HFF-Myc (cell line): ENCODE measurements at places on chromosomes 4 and X.
A peak's percentile ranks its signal among the peaks of the same experiment; 100 is the strongest.

DNA sequence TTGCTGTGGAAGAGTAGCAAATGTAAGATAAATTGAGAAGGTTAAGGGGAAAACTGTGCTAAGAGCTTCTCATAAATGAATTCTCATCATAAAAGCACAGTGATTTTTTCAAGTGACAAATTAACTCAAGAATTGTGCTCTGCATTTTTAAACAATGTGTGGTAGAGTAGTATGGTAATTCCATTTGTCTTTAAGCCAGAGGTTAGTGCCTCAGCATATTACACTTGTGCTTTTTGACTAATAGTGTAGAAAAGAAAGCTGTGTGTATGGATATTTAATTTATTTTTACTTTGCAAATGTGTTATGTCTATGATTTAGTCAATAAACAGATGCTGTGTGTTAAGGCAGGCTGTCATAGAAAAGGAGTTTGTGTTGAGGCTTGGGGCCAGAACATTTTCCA, 61.0 kb downstream of the FHIP1A start:
- no peak for DNase-seq

GRCh38 chr4:28360681-28361080, 1500.0 kb downstream of the STIM2 start:
- DNase-seq, result no peak

- no peak for DNase-seq
Observed at GRCh38 chr4:6575503-6576240, 683 bp downstream of the MAN2B2 start.

DNA sequence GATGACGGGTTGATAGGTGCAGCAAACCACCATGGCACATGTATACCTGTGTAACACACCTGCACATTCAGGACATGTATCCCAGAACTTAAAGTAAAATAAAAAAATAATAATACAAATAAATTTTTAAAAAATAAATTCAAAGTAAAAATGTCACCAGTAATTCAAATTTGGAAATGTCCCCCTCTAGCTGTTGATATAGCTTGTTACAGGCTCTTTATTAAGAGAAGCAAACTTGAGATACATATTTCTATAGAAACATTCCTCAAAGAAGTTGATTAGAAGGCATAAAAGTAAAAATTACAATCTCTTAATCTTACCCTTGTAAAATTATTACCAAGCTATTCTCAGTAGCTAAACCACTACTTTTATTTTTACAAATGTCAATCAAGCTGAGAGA, 1397.0 kb downstream of the FAM133A start:
- DNase-seq, result no peak

DNA sequence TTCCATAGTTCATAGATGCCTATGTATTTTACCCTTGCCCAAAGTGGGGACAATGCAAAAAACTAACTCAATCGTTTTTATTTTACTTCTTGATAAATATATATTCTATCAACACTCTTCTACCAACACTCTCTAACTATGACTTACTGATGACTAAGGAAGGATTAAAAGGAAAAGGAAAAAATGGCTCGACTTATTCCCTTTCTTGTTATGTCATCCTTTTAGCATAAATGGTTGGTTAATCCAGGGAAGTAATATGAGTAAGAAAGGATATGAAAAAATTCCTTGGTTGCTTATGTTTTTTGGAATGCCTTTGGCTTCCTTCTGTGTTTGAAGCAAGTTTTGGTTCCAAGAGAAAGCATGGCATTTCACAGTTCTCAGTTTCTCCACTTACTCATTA, 1087.1 kb downstream of the C4orf33 start:
- no peak for DNase-seq

GRCh38 chrX:132810488-132810887, 147.9 kb downstream of the HS6ST2 start:
- DNase-seq, result no peak

DNA sequence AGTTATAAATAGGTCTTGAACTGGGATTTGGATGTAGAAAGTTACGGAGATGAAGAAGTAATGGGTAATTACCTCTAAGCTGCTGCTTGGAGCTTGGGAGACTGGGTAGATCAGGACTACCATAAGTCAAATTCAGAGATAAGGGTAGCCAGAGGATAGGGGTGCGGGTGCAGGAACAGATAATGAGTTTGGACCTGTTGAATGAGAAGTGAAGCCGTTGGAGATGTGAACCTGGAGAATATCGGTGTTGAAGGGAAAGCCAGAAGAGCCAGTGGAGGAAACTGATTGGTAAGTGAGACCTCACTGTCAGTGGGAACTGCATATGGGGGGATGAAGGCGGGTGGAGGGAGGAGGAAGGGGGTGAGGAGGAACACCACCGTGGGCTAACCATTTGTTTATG, 618 bp upstream of the FOXO4 start:
- DNase-seq, result no peak

DNA sequence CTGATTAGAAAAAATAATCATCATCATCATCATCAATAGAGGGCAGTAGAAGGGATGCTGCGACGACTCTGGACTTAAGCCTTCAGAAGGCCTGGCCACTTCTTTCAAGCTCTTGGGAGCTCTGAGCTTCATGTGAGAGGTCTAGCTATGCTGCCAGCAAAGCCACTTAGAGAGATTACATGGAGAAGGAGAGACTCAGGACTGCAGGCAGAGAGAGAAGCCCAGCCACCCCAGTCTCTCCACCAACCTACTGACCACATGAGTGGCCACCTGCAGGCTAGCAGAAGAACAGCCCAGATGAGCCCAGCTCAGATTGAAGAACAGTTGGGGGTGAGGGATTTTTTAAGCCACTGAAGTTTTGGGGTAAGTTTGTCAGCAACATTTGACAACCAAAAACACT, 17.1 kb upstream of the TMEM150C start:
- no peak for DNase-seq

DNA sequence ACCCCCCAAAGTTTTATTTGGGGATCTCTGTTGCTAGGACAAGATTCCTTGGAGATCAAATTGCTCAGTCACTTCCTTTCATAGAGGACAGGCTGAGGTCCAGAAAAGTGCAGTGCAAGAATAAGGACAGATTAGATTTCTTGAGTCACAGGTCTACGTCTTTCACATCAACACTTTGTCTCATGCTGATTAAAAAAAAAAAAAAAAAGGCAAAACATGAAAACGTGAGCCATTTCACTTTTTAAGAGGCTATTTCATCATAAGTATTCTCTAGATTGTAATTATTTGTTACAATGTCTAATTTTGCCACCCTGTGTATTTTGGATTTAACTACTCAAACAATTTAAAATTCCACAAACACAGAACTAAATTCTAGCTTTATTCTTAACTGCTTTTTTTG, 647.0 kb downstream of the TRAM1L1 start:
- DNase-seq, result no peak

DNA sequence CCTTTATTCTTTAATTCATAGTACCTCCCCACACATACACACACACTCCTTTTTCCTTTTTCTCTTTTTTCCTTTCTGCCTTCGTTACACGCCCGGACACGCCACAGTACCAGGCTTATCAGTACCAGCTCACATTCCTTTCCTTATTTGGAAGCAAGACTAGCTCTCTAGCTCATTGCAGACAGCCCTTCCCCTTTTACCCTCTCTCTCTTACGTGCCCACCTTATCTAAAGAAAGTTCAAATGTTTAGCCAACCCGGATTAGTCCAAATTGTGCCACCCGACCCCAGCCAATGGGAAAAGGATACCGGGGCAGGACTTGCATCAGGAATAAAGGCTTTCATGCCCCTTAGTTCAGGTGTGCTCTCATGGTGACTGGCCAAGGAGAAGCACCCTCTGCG, 194.7 kb upstream of the VCX3A start:
- DNase-seq, result no peak

GRCh38 chr4:7805533-7806337, 133.9 kb downstream of the AFAP1 start:
- no peak for DNase-seq

DNA sequence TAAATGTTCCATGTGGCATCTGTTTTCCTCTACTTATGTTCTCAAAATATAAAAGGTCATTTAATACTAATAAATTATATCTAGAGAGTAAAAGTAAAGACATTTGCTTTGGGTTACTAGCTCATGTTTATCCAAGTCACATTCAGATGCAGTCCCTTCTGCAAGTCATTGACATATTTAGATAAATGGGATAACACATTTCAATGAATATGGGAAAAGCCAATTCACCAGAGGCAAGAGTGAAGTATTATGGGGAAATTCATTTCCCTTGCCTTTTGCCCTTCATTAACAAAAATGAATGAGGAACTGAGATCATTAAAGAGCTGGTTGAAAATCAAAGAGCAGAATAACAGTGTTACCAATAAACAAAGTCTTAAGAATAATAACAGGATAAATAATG, 306.2 kb upstream of the FSTL5 start:
- no peak for DNase-seq

- DNase-seq, result no peak
Observed at GRCh38 chr4:158484173-158484885, 37.4 kb upstream of the RXFP1 start.

- no peak for DNase-seq
Observed at GRCh38 chr4:81453024-81453423, 18.7 kb downstream of the RASGEF1B start.

DNA sequence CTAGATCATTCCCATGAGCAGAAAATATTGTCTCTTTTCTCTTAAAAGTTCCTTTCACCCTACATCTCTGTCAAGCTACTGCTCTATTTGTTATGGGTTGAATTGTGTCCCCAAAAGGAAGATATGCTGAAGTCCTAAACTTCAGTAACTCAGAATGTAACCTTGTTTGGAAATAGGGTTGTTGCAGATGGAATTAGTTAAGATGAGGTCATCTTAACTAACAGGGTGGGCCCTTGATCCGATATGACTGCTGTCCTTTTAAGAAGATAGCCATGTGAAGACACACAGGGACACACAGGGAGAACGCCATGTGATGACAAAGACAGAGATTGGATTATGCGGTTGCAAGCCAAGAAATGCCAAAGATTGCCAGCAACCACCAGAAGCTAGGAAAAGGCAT, 12.8 kb upstream of the SLC39A8 start:
- DNase-seq, result no peak

DNA sequence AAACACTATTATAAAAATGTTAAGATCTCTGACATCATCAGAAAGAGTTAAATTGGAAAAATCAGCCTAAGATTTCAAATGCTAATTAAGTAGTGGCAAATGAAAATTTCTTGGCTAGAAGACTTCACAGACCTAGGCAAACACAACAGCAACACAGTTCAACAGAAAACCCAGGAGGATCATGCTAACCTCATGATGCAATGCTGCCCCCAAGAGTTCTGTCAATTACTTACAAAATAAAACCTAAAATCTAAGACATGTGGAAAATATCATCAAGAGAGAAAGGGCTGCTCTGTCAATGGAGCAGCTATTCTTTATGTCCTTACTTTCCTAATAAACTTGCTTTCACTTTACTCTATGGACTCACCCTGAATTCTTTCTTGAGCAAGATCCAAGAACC, 21.0 kb downstream of the S100G start:
- DNase-seq, result no peak

DNA sequence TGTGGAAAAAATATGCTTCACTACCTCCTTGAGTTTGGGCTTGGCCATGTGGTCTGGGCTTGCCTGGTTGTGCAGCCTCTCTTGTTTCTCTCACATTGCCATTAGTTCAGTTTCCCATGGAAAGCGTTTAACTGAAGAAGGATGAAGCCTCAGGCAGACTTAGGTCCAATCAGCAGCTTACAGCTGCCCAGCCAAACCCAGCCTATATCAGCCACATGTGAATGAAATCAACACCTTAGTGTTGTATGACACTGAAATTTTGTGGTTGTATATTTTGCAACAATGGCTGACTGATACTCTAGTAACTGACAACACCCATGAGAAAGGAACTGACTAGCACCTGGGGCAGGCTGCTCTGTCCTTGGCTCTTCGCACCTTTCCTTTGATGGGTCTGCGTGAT, 81.2 kb downstream of the KLF8 start:
- no peak for DNase-seq

DNA sequence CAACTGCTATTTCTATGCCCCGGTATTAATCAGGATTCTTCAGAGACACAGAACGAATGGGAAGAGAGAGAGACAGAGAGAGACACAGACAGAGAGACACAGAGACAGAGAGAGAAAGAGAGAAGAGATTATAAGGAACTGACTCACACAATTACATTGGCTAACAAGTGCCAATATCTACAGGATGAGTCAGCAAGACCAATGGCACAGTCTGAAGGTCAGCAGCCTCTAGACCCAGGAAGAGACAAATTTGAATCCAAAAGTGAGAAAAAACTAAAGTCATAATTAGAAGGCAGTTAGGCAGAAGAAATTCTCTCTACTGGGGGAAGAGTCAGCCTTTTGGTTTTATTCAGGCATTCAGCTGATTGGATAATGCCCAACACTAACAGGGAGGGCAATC, 187.3 kb downstream of the MAB21L2 start:
- peak; percentile 16 for DNase-seq

GRCh38 chr4:78885598-78885997, 53.6 kb downstream of the PAQR3 start:
- no peak for DNase-seq

GRCh38 chrX:120380699-120381098, 18.8 kb downstream of the ATP1B4 start:
- no peak for DNase-seq

- DNase-seq, result no peak
Observed at GRCh38 chrX:13428053-13428786, 108.4 kb upstream of the ATXN3L start.

GRCh38 chr4:130479020-130479419, 1383.1 kb downstream of the C4orf33 start:
- no peak for DNase-seq

GRCh38 chrX:14056206-14056605, 26.5 kb upstream of the GEMIN8 start:
- no peak for DNase-seq

DNA sequence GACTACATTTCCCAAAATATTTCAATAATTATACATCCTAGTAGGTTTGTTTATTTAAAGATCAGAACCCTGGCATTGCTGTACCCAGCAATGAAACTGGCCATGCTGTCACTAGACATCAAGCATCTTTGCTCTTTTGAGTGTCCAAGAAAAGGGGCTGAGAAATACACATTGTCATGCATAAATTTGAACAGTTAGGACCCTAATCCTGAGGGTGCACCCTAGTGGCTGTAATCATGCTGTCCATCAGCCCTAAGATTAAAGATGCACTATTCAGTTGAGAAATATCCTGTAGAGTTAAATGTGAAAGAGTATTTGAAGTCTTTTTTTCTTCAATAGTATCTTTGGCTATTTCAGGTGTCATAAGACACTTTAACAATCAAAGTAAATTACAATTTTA, 108.8 kb downstream of the NFKB1 start:
- no peak for DNase-seq

DNA sequence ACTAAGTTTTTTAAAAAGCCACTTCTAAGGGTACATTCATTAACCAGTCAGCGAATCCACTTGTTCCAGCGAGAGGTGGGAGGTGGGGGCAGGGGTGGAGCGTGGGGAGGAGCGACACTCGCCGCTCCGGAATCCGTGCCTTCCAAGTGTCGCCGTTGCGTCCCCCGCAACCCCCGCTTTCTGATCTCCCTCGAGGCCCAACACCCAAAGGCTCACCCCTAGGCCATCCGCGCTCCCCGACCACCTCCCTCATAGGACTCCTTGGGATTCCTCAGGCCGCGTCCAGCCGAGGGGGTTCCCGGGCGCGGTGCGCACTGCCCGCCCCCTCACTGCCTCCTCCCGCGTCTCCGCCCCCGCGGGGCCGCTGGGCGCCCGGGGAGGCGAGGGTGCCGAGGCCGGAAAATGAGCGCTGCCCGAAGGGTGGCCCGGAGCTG, 108.1 kb upstream of the STOX2 start:
- no peak for DNase-seq
